ENCODE measurements at places on chromosomes 6 and 20.

GRCh38 chr20:19449051-19449450 is 236.6 kb downstream of the SLC24A3 start:
- DNase-seq, result no peak

GRCh38 chr20:61295682-61296628 is 43.9 kb downstream of the CDH4 start:
- no peak for DNase-seq

DNA sequence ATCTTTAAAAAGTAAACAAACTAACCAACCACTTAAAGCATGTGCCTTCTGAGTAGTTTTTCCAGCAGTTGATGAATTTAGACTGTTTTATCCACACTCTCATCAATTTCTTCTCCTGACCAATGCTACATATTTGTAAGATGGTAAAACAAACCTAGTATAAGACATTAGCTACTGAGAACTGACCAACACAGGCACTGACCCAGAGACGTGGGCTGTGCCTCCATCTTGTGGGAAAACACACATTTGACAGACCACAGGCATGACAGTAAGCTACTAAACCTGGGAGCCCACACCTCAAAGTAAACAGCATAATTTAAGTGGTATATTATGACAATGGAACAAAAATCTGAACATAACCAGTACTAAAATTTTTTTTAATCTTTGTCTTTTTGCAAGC is 121.4 kb upstream of the NRSN1 start:
- no peak for DNase-seq

GRCh38 chr20:46640044-46640443 is 11.2 kb downstream of the SLC13A3 start:
- DNase-seq, result no peak

DNA sequence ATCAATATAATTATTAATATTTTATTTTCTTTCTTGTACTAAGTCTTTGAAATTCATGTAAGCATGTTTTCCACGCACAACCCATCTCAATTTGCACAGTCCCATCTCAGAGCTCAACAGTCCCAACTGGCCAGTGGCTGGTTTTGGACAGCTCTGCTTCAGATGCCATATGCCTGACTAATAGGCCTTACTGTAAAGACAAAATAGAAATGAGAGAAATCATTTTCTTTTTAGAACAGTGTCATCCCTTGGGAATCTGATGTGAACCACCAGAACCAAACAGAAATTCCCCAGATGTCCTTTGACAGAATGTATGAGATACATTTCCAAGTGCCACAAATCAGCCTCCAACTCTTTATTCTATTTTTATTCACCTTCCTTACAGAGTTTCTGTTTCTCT is 338.9 kb downstream of the ESR1 start:
- no peak for DNase-seq

GRCh38 chr6:164897523-164898235 is 411.7 kb downstream of the C6orf118 start:
- DNase-seq, result no peak

GRCh38 chr20:37804584-37805566 is 98.1 kb upstream of the VSTM2L start:
- no peak for DNase-seq

GRCh38 chr6:54730767-54731630 is 115.6 kb upstream of the FAM83B start:
- no peak for DNase-seq

DNA sequence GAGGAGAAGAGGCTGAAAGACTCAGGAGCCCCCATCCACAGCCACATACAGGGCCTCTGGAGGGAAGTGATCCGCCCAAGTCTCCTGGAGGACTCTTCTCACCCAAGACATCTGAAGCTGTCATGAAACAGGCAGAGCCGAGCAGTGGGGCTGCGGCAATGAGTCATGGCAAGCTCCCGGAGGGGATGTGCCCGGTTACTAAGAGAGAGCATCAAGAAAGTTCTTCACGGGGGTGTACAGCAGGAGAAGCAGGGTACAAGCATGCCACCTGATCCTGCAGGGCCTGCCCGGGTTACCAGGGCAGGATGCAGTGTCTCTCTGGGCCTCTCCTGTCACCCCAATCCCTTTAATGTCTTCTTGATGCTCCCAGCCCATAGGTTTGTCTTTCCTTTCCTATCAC is 21.1 kb downstream of the TRIM26 start:
- no peak for DNase-seq

- no peak for DNase-seq
Observed at GRCh38 chr20:14996883-14997672, 659.7 kb upstream of the FLRT3 start.

All from stimulated activated CD4-positive, alpha-beta T cell treated with anti-CD3 and anti-CD28 coated beads, TNF-alpha, amount 100 ng/mL, for 1 hour (primary cell).